ENCODE measurements at places on chromosomes 1 and 21. TPM values are rescaled to one million over a fixed set of nuclear protein-coding genes. Genes with fewer than 3 reads are reported as not detected.

GRCh38 chr21:43812139-43812821 lies 22.9 kb downstream of the RRP1 start:
- no peaks in the 10 kb centered on the region for H3K36me3 ChIP-seq
- DNase-seq = no peak

GRCh38 chr21:38920631-38921398 lies 115.1 kb downstream of the ETS2 start:
- DNase-seq = no peak
- H3K27ac ChIP-seq = no peak overlapping the region
- peaks cover 1% of the 10 kb centered on the region for H3K36me3 ChIP-seq
- H3K4me3 ChIP-seq = no peak overlapping the region

- H3K4me3 ChIP-seq = no peak overlapping the region
- H3K27me3 ChIP-seq = peaks cover 2% of the 10 kb centered on the region
- H3K27ac ChIP-seq = no peak overlapping the region
- H3K36me3 ChIP-seq = no peaks in the 10 kb centered on the region
These were observed 50.5 kb downstream of the ACTN2 start for GRCh38 chr1:236736761-236737160.

DNA sequence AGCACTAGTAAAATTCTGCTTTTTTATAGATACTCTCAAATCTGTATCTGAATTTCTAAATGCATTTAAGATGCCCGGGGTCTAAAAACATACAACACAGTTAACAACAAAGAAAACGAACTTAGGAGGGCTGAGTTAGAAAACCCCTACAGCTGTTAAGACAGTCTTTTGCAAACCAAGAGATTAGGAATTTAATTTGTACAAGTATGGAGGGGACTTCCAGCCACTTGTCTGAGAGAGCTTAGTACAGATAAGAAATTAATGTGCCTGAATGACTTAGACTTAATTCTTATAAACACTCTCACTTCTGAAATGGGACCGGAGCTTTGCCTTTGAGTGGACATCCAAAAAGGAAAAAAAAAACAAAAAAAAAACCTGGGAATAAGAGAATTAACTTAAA lies 61.6 kb downstream of the SMYD3 start:
- no peak overlapping the region for H3K27ac ChIP-seq
- no peaks in the 10 kb centered on the region for H3K4me1 ChIP-seq
- no peak overlapping the region for H3K4me3 ChIP-seq
- no peak for DNase-seq
- H3K27me3 ChIP-seq = no peaks in the 10 kb centered on the region

DNA sequence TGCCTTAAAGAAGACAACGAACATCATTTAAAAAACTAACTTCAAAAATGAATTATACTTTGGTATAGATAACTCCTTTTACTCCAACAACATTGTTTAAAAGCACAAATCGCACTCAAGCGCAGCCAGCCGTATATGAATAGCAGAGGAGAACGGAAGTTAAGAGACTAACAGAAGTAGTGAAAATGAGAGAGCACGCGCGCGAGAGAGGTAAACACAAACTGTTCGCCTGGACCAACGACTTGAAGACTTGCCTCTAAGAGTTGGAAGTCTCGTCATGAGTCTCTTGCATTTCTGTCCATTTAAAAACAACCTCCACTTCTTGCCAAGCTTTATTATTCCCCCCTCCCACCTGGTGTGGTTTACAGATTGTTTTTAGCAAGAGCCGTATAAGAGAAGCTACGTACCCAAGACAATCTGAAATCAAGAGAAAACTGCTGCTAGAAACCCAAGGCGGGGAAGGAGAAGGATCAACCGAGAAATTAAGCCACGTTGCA lies 479 bp downstream of the SELENOF start:
- DNase-seq = no peak
- no peak overlapping the region for H3K27ac ChIP-seq
- peaks cover 30% of the 10 kb centered on the region for H3K4me1 ChIP-seq
- no peak overlapping the region for H3K4me3 ChIP-seq

DNA sequence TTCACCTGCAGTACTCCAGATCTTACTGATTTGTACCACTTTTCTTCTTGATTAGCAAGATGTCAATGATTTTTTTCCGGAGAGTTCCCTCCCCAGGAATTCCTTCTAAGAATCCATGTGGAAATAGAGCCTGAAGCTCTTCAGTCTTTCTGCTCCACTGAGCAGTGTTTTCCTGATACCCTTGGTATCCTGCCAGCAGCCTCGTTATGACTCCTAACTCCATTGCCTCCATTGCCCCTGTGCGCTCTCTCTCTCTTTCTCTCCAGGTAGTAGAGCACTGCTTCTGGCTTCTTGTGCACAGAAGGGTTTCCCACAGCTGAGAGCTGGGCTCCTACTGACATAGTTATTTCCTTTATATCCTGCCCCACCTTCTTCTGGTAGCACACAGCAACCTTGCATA lies 12.2 kb downstream of the UBE2U start:
- H3K27ac ChIP-seq = no peak overlapping the region
- DNase-seq = no peak
- peaks cover 37% of the 10 kb centered on the region for H3K27me3 ChIP-seq
- H3K36me3 ChIP-seq = no peaks in the 10 kb centered on the region
- H3K4me1 ChIP-seq = no peaks in the 10 kb centered on the region

GRCh38 chr1:111598544-111598943 lies 21.0 kb upstream of the RAP1A start:
- H3K27me3 ChIP-seq = no peaks in the 10 kb centered on the region
- DNase-seq = peak; percentile 47
- H3K4me1 ChIP-seq = peaks cover 85% of the 10 kb centered on the region
- peak overlapping the region; percentile 79 for H3K4me3 ChIP-seq
- no peaks in the 10 kb centered on the region for H3K36me3 ChIP-seq

- no peaks in the 10 kb centered on the region for H3K36me3 ChIP-seq
- DNase-seq = no peak
- H3K4me3 ChIP-seq = no peak overlapping the region
These were observed 431.5 kb upstream of the CHRM3 start for GRCh38 chr1:238954865-238955264.

GRCh38 chr1:168054117-168054516 lies 82.6 kb downstream of the GPR161 start:
- H3K4me1 ChIP-seq = peaks cover 5% of the 10 kb centered on the region
- H3K4me3 ChIP-seq = no peak overlapping the region
- no peak overlapping the region for H3K27ac ChIP-seq
- peaks cover 7% of the 10 kb centered on the region for H3K36me3 ChIP-seq
- H3K27me3 ChIP-seq = no peaks in the 10 kb centered on the region

DNA sequence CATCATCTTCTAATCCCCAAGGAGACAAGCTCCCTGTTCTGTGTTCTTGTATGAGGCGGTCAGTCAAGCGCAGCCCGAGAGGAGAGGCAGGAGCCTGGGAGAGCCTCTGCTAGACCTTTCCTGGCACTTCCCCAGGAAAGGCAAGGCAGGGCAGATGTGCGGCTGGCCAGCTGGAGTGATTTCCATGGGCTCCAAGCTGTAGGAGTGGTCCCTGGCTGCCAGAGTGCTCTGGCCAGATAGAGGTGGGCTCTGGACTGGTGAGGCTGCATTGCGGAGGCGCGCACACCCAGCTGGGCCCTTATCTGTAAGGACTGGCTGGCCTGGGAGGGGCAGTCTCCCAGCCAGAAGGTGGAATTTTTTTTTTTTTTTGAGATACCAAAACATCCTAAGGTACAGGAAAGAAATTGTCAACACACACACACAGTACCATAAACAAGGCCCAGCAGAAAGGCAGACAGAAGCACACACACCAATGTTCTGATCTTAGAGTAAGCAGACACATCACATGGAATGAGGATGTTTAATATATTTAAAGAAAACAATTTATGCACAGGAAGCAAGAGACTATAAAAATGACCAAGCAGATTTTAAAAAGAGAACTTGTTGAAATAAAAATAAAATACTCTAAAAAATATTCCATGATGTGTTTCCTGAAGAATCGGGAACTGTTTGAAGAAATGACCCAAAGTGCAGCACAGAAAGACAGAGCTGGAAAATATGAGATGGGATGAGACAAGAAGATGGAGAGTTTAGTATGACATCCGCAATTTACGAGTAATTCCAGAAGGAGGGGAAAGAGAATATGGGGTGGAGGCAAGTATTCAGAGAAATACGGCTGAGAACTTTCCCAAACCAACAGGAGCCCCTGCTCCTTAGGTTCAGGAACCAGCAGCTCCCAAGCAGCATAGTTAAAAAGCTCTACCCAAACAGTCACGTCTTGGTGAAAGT lies 13.4 kb downstream of the IBA57 start:
- peaks cover 2% of the 10 kb centered on the region for H3K4me1 ChIP-seq
- no peak for DNase-seq
- H3K36me3 ChIP-seq = no peaks in the 10 kb centered on the region

GRCh38 chr1:232335261-232335660 lies 294.7 kb downstream of the SIPA1L2 start:
- peaks cover 1% of the 10 kb centered on the region for H3K36me3 ChIP-seq
- H3K27me3 ChIP-seq = peaks cover 30% of the 10 kb centered on the region
- no peak overlapping the region for H3K27ac ChIP-seq
- peaks cover 12% of the 10 kb centered on the region for H3K4me1 ChIP-seq
- peak overlapping the region; percentile 38 for H3K4me3 ChIP-seq

- H3K27ac ChIP-seq = no peak overlapping the region
- H3K4me1 ChIP-seq = peaks cover under 1% of the 10 kb centered on the region
- H3K4me3 ChIP-seq = no peak overlapping the region
- H3K36me3 ChIP-seq = no peaks in the 10 kb centered on the region
- no peak for DNase-seq
- H3K27me3 ChIP-seq = peaks cover 11% of the 10 kb centered on the region
These were observed 30.1 kb upstream of the NPPB start for GRCh38 chr1:11888877-11889208.

- DNase-seq = no peak
- H3K36me3 ChIP-seq = peaks cover 2% of the 10 kb centered on the region
- no peak overlapping the region for H3K27ac ChIP-seq
- H3K4me3 ChIP-seq = no peak overlapping the region
These were observed 92.6 kb upstream of the NEK7 start for GRCh38 chr1:198064181-198064580.

GRCh38 chr1:14968251-14968851 lies 185.2 kb upstream of the TMEM51 start:
- H3K4me1 ChIP-seq = peaks cover 18% of the 10 kb centered on the region
- H3K36me3 ChIP-seq = no peaks in the 10 kb centered on the region
- peak overlapping the region; percentile 92 for H3K27ac ChIP-seq

GRCh38 chr1:156752843-156753482 lies 1.5 kb upstream of the HDGF start:
- peak overlapping the region; percentile 91 for H3K4me3 ChIP-seq
- H3K4me1 ChIP-seq = peaks cover 33% of the 10 kb centered on the region
- H3K36me3 ChIP-seq = peaks cover 19% of the 10 kb centered on the region
- no peak for DNase-seq
- H3K27me3 ChIP-seq = no peaks in the 10 kb centered on the region

GRCh38 chr1:206518206-206518605 lies 10.9 kb downstream of the RASSF5 start:
- no peak for DNase-seq
- no peaks in the 10 kb centered on the region for H3K4me1 ChIP-seq
- H3K27ac ChIP-seq = no peak overlapping the region

DNA sequence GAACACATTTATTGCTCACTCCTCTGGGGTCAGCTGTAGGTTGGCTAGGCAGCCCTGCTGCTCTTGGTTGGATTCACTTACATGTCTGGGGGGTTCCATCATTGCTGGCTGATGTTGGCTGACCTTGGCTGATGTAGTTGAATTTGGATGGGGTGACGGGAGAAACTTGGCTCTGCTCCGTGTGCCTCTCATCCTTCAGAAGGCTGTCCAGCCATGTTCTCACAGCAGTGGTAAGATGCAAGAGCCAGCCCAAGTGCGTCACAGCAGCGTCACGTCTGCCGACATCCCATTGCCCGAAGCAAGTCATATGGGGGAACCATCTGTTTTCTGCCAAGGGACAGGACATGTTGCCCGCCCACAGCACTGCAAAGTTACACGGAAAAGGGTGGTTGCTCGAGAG lies 613.5 kb downstream of the MATN1 start:
- no peak overlapping the region for H3K4me3 ChIP-seq
- H3K4me1 ChIP-seq = peaks cover 4% of the 10 kb centered on the region
- no peak for DNase-seq
- peaks cover 30% of the 10 kb centered on the region for H3K27me3 ChIP-seq
- no peak overlapping the region for H3K27ac ChIP-seq

DNA sequence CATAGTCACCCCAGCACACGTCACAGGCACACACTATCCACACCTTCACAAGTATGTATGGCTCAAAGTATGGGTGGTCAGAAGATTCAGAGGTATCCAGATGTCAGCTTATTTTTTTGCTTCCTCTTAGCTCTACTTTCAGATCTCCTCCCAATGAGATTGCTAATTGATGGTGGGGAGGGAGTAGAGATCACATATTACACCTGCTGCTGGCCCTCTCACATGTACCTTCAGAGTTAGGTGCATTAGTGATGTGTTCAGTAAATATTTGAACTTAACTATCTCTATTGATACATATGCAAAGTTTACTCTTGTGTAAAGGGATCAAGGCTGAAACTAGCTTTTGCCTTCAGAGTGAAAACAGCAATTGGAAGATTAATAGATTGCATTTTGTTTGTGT lies 262.6 kb downstream of the PCP4 start:
- H3K4me3 ChIP-seq = no peak overlapping the region
- H3K27ac ChIP-seq = no peak overlapping the region
- no peaks in the 10 kb centered on the region for H3K27me3 ChIP-seq
- H3K36me3 ChIP-seq = no peaks in the 10 kb centered on the region

DNA sequence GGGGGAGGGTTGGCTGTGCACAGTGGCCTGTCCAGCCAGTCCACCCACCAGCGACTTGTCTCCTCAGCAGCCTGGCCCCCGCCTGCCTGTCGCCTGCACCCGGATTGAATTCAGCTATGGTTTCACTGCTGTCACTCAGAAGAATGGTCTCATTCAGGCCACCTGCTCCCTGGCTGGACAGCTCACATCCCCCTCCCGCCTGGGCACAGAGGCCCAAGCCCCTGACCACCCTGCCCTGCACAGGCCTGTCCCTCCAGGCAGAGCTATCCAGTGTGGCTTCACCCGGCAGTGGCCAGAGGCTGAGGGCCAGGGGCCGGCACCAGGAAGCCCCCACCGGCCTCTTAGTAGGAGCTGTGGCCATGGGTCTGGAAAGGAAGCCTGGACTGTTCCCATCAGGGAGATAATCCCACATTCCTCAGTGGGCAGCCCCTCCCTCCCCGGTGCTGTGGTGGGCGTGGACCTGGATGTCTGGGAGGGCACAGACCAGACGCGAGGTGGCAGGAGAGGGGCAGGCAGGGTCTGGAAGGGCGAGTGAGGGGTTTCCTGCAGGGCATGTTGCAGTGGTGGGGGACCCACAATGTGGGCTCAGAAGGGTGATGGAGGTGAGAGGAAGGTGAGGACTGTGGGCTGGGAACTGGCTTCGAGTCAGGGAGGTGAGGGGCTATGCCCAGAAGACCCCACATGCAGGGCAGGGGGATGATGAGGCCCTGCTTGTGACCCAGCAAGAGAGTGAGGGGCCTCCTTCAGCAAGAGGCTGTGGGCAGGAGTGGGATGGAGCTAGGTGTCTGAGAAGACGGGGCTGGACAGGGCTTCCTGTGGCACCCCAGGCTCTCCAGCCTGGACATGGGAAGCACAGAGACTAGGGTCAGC lies 30.4 kb downstream of the WNT9A start:
- no peak overlapping the region for H3K4me3 ChIP-seq
- no peak for DNase-seq
- no peaks in the 10 kb centered on the region for H3K36me3 ChIP-seq
- H3K27ac ChIP-seq = no peak overlapping the region
- H3K27me3 ChIP-seq = peaks cover 3% of the 10 kb centered on the region

The DNAI4 gene
- total RNA-seq = 4.2 TPM

The JAM2 gene
- total RNA-seq = 1.2 TPM

The CADM3 gene
- total RNA-seq = not detected

The SPRR1B gene
- total RNA-seq = not detected
